Amygdala (tissue), 56 donors: ENCODE measurements at places on chromosomes 2 and 18.

GRCh38 chr18:33700513-33700976, 122.5 kb downstream of the ASXL3 start:
- no peak for DNase-seq

DNA sequence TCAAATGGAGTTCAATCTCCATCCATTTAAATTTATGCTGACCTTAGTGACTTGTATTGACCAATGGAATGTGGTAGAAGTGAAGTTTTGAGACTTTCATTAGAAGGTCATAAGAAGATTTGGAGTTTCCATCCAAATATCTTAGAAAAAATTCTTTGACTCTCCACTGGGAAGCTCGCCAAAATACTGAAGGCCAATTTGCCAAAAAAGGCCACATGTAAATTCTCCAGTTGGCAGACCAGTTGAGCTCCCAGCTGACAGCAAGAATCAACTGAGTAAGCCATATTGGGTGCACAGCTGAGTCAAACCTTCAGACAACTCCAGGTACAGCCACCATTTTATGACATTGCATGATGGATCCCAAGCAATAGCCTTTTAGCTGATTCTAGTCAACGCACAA, 228.3 kb upstream of the SETBP1 start:
- no peak for DNase-seq

DNA sequence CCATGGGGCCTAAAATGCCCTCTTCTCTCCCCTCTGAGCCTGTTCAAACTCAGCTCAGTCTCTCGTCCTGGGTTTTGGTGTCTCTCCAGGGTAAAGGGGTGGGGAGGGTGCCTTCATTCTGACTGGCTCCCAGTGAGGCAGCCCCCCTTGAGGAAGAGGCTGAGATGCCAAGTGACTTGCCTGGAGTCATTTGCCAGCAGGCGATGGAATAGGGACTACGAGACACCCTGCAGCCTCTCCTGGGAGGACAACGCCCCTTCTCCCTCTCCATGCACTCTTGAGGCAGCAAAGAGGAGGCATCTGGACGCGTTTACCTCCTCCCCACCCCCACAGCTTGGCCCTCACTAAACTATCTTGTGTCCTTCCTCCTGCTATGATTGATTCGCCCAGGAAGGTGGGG, 760 bp upstream of the STON1 start:
- no peak for DNase-seq

- no peak for DNase-seq
Measured at GRCh38 chr2:39069136-39069515, 51.7 kb downstream of the SOS1 start.

GRCh38 chr18:2655954-2656236, 369 bp downstream of the SMCHD1 start:
- DNase-seq, result no peak

DNA sequence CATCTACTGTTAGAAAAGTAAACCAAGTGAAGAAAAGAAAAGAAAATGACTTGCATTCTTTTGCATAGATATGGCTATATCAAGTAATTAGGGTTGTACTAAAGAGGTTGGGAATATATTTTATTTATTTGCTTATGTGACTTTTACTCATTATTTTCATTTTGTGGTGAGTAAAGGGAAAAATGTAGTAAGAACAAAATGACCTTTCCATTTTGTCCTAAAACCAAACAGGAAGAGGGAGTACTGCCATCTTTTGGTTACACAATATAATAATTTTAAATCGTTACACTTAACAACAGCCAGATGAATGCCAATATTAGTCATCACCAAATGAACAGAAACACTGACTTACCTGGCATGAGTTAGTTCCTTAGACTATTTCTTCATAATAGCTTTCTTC, 47.3 kb upstream of the NDUFV2 start:
- DNase-seq, result no peak

- DNase-seq, result no peak
Measured at GRCh38 chr2:151111599-151112278, 149.9 kb downstream of the RBM43 start.

GRCh38 chr2:151904807-151905206, 76.6 kb upstream of the ARL5A start:
- no peak for DNase-seq

GRCh38 chr2:50849190-50849589, 182.7 kb downstream of the NRXN1 start:
- DNase-seq, result no peak

- no peak for DNase-seq
Measured at GRCh38 chr18:62289047-62289446, 36.1 kb upstream of the TNFRSF11A start.

DNA sequence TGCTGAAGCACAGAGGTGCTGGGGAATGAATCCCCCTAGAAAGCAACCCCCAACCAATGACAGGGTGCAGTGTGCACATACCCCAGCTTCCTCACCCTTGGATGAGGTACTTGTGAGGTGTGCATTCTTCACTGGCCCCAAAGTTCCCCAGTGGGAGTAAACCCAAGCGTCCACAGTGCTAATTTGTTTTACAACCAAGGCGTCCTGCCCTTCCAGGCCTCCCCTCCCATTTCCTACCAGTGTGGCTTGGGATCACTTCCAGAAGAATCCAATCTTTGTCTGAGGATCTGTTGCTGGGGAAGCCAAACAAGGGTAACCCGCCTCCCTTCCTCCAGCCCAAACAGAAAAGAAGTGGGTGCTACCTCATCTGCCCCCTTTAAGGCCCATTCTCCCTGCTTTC, 40.3 kb upstream of the TEX51 start:
- DNase-seq, result no peak

DNA sequence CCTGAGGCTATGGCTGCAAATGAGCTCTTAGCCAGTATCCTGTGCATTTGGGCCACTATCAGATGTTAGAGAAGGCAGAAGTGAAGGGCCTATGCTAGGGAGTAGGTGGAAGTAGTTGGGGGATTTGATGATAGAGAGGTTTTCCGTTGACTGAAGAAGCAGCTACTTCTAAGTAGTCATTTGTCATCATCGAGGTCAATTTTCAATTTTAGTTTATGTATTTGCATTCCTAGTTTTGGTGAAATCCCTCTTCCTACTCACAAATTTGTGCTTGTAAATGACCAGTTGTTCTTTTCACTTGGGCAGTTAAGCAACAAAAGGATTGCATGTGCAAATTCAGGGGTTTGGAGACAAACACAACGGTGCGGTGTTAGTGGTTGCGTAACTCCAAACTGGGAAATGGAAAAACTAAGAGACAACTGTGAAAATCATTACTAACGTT, 48.5 kb upstream of the PELI1 start:
- no peak for DNase-seq

DNA sequence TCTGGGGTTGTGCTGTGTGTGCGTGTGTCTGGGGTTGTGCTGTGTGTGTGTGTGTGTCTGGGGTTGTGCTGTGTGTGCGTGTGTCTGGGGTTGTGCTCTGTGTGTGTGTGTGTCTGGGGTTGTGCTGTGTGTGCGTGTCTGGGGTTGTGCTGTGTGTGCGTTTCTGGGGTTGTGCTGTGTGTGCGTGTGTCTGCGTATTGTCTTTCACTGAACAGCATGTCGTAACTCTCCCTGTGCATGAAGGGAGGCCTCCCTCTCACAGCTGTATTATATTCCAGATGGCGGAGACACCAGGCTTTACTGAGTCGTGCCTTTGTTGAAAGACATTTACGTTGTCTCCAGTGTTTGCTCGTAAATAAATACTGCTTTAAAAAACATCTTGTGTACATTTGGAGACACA, 5.9 kb downstream of the ACKR3 start:
- no peak for DNase-seq

GRCh38 chr2:219253753-219254589, at the start of gene TUBA4A:
Gene TUBA4A, minus strand, starts transcription at chr2:219253918. Its CDS starts 60 bp downstream, at chr2:219253858.
- peak; percentile 24 for DNase-seq

DNA sequence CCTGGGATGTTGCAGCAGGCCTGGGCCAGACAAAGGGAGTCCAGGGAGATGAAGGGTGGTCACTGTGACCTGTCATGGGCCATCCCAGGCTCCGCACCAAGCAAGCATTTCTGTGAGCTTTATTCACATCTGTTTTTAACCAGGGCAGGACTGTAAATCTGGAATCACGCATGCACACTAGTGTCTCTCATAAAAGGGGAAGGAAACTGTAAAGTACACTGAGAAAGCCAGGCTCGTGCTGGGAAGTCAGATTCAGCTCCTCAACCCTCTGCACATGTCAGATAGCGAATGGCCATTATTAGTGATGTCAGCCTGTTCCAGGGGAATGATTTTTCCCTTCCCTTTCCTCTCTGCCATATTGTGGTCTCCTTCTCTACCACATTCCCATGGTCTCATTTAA, 818.6 kb upstream of the RAB6C start:
- DNase-seq, result no peak

DNA sequence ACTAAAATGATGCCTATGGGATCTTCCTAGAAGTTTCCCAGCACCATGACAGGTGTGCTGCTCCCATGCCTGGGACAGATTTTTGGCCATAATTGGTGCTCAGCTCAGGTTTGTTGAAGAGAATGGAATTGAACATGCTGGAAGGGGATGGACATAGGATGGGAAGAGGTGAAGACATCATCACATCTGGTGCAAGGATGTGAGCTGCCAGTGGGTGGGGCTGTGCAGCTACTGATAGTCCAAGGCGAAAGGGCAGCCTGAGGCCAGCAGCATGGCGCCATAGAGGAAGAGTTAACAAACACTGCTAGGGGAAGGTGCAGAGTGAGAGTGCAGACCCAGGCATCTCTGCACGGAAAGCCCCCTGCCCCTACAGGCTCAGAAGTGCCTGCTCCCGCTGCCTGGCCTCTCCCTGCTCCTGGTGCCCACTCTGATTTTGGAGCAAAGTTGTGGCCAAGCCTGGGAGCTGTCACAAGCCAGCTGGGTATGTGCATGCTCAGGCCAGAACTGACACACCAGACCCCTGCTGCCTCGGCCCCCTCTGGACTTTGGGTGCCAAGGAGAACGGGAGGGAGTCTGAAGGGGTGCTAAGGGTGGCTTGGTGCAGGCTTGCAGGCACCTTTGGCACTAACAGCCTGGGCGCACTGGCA, 178.6 kb downstream of the ZBTB7C start:
- DNase-seq, result no peak

GRCh38 chr2:127041259-127041970, 65.5 kb downstream of the BIN1 start:
- no peak for DNase-seq

GRCh38 chr18:51340332-51340731, 142.9 kb upstream of the MEX3C start:
- no peak for DNase-seq

DNA sequence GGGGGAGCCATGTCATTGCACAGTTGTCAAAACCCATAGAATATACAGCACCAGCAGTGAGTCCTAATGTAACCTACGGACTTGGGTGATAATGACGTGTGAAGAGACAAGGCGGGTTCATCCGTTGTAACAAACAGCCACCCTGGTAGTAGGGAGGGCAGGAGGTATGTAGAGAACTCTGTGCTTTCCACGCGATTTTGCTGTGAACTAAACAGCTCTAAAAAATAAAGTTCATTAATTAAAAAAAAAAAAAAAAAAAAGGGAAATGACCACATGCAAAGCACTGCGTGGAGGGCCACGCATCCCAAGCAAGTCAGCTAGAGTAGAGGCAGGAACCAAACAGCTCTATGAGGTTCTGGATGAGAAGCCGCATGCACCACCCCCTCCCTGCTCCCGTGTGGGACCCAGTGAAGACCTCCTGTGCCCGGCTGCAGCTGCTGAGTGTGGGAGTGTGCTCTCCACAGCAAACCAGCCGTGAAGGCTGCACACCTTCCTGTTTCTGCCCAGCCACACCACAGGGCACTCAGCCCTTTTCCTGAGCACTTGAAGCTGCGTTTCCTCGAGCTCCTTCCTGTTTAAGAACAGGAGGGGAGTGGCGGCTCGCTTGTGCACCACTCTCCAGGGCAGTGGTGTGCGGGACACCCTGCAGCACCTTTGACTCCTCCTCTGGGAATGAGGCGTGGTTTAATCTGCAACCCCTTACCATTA, 65.6 kb downstream of the ODC1 start:
- no peak for DNase-seq

DNA sequence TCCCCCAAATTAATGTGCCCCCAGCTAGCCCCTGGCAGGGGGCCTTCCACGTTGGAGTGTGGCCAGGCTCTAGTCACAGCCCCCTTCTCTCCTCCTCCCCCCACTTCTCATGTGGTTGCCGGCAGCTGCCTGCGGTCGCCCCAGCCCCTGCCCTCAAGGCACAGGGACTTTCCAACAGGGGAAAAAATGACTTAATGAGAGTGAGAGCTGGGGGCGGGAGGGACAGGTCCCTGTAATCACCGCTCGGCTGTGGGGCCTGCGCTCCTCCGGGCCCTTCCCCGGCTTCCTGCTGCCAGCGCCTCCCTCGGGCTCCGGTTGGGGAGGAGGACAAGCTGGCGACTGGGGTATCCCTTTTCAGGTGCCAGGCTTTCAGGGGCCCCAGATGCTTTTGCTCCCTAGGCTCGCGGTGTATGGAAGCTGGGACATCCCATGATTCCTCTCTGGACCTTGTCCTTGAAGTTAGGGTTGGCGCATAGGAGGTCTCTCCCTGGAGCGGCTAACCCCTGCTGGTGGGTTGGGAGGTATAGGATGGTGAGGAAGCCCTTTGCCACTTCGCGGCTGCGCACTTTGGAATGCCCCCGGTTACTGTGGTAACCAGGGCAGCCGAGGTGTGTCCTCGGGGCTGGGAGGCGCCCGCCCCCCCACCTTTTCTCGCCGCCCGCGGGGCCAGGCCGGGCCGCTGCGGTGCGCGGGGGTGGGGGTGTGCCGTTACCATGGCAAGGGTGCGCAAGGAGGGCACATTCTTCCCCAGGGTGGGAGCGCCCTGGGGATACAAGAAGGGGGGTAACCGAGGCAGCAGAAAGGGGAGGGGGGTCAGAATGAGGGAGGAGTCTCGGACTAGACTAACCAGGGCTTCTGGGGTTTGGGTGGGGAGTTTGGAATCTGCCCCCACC, 16.1 kb downstream of the WNT10A start:
- no peak for DNase-seq

- DNase-seq, result no peak
Measured at GRCh38 chr2:188314314-188315054, 22.8 kb downstream of the GULP1 start.

GRCh38 chr18:75735291-75735690, 307.8 kb upstream of the SMIM21 start:
- DNase-seq, result no peak

DNA sequence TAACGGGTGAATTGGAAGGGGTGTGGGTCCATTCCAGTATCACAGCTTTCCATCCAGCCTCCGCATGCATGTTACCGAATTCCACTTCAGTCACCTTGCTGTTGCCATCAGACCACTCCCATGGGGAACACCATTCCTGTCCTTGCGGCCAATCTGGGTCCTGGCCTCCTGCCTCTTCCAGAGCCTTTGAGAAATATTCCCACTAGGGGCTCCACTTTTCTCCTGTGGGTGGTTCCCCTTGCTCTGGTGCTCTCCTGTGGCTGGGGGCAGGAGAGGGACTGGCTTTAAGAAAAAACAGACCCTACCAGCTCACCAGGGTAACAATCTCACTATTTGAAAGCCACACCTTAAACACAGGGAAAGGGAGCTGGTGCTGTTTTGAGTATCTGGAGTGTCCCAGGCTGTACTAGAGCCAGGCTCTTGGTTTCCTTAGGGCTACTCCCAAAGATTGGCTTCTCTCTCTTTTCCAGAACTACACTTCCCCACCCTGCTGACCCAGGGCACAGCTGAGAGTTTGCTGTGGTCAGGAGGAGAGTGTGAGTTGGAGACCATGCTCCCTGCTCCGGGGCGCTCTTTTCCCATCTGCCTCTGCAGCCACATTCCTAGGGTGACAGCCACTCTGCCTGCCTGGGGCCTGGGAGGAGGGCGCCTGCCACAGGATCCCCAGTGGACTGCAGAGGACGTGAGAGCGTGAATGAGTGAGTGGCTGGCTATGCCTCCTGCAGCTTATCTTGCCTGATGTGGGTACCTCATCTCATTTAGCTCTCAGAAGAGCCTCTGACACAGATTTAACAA, 460.8 kb upstream of the HS6ST1 start:
- no peak for DNase-seq
